ENCODE measurements at places on chromosomes 7 and 10.

GRCh38 chr7:4861673-4862072 lies at the start of gene PAPOLB:
Gene PAPOLB (minus strand): TSS chr7:4862030. CDS start chr7:4861810, 220 bp downstream.
- DNase-seq = peak; percentile 45

- DNase-seq = peak; percentile 23
These were observed 3.0 kb upstream of the BTBD16 start for GRCh38 chr10:122267849-122268737.

GRCh38 chr10:121510201-121510771 lies 88.0 kb downstream of the FGFR2 start:
- DNase-seq = no peak

- no peak for DNase-seq
These were observed 19.7 kb downstream of the UBTD1 start for GRCh38 chr10:97518301-97519043.

- no peak for DNase-seq
These were observed 17.1 kb downstream of the KCNK18 start for GRCh38 chr10:117214401-117214800.

DNA sequence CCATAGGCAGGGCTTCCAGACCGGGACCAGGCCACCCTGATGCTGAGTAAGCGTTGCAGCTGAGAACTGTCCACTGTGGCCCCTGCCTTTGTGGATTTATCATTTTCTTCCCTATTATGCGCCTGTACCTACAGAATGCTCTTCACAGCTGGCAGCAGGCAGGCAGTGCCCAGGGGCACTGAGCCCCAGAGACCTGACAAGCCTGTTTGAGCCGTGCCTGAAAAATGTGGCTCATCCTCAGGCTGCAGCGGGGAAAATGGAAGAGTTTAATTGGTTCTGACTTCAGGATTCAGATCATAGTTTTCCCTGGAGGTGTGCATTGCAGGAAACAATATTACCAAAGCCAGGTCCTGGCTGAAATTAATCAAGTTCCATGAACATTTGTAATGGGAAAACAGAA lies 200.2 kb downstream of the ZNF438 start:
- DNase-seq = no peak

- peak; percentile 69 for DNase-seq
These were observed 23.4 kb upstream of the DPYSL4 start for GRCh38 chr10:132163278-132163765.

GRCh38 chr10:93006435-93007039 lies 54.1 kb upstream of the CYP26C1 start:
- no peak for DNase-seq

GRCh38 chr10:12287772-12288171 lies 61.6 kb upstream of the CAMK1D start:
- DNase-seq = no peak
